Hematopoietic multipotent progenitor cell treated with erythropoietin and hydrocortisone succinate and interleukin-3 and kit ligand, for 4 days (in vitro differentiated cells): ENCODE measurements at places on chromosomes 4 and X.

DNA sequence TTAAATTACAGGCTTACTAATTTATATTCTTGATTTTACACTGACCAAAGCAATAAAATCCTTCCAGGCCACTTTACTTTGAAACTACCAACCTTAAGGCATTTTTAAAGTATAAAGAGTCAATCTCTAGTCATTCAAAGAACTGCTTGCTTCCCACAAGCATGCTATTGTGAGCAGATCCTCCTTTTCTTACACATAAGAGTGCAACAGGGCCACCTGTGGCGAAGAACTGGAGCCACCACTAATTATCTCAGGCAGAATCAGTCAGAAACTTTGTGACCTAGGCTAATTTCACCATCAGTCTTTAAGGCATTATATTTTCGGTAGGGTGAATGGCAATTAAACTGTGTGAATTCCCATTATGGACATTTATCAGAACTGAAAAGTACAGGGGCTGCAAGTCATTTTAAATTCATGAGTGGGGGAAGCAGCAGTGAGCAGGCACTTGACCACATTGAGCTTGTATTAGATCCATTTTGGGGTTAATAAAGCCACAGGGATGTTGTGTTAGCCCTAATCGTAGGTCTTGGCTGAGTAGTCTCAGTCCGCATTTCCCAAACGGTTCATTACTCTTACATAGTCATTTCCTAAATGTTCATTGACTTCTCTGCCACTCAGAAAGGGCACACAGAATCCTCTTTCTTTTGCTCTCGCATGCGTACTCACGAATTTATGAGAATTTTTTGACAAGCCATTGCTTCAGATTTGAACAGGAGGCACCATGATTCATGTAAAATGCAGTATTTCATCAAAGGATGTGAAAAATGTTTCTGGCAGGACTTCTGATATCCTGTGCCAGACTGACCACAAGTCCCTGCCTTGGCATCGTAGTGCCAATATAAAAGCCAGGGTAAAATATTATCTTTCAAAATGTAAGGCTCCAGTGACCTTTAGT, 39.8 kb downstream of the NPY2R start:
- DNase-seq, result no peak

- DNase-seq, result no peak
These were observed 39.5 kb upstream of the ZNF330 start for GRCh38 chr4:141180991-141181761.

DNA sequence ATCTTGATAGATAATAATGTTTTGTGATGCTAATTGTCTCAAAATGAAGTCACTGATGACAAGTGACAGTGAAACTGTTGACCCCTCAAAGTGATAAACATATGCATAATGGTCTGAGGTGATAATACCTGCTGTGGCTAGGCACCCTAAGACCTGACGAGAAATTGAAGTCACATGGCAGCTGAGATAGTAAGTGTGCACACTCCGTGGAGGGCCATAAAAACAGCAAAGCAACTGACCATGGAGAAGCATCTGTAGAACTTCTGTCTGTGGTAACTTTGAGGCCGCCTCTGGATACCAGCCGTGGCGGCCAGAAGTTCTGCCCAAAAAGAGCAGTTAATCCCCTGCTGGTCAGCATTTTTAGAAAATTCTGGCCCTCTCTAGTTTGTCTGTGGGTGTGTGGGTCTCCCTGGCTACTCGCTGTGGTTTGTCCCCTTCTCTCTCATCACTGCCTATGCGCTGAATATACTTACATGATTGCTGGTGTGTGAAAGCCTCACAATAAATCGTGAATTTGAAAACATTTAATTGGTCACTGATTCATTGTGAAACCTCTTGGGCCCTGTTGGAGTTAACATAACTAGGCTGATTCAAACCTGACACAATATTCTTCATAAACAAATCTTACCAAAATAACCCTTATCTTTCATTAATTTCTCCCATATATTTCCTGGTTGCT, 50.6 kb downstream of the CCDC149 start:
- no peak for DNase-seq

DNA sequence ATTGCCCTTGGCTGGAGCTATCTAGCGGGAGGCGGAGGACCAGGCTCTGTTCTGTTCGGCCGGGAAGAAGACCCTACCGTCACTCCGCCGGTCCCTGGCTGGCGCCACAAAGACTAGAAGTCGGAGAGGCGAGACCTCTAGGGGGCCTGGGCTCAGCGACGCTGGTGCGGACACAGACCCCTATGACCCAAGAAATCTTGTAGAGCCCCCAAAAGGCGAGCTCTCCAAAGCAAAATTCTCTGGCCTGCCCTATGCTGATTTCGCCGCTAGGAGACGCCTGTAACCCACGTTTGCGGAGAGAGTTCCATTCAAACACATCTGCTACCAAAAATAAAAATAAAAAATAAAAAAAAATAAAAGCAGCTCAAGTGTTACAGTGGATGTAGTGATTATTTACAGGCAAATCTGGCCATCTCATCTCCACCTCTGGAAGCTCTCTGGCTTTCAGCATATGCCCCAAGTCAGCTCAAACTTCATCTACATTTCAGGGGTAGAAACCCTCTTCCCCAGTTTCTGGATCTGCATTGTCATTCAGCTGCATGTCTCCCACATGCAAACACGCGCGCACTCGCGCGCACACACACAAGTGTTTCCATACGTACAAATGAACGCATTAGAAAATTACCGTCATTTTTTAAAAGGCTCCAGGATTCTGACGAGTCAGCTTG, 2.4 kb upstream of the PCDH10 start:
- DNase-seq, result peak; percentile 61

DNA sequence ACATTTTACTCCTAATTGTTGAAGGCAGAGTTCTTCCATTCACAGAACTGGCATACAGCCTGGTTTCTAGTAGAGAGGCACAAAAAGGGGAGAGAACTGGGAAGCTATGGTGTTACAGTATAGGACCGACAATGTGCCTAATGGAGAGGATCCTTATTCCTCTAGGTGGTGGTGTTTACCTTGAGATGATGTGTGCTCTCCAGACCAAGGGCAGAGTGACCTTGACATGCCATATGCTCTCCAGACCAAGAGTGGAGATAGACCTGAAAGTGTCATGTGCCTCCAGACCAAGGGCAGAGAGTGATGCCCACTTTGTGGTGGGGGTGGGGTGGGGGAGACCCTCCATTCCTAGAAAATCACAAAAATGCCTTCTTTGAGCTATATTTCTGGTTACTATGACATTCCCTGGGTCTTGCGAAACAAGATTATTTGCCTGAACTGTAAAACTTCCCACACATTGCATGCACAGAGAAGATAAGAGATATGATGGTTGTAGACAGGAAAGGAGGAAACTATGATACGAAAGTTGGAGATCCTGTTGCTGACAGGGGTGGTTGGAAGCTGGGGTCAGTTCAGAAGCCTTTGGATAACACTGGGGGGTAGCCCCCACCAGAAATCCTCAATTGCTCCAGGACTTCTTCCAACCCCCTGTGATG, 119.7 kb downstream of the TEX13C start:
- peak; percentile 61 for DNase-seq

DNA sequence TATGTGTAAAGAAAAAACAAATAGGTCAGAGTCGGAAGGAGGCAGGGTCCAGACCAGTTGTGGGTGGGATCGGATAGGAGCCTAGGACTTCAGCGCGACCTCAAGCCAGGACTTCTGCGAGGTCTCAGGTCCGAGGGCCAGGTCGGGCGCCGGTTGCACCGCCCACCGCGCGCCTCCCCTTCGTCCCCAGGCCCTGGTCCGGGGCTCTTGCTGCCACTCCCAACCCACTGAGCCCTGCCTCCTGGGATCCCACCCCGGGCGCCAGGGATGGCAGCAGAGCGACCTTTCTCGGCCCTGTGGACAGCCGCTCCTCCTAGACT, 12.3 kb downstream of the PITX2 start:
- DNase-seq, result no peak

DNA sequence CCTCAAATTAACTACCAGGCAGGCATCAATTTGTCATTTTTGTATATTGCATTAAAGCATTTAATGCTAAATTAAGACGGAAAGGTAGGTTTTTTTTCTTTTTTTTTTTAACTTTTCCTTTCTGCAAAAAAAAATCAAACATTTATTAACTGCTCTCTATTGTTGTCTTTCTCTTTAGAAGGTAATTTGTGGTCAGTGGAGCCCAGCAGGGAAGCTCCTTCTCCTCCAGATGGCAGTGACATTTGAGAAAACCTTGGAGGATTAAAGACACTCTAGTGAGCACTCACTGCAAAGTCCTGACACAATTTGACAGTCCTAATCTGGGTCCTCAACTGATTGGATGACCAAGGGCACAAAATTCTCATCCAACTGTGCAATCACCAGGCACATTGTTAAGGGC, 102.4 kb downstream of the SLIT2 start:
- no peak for DNase-seq

DNA sequence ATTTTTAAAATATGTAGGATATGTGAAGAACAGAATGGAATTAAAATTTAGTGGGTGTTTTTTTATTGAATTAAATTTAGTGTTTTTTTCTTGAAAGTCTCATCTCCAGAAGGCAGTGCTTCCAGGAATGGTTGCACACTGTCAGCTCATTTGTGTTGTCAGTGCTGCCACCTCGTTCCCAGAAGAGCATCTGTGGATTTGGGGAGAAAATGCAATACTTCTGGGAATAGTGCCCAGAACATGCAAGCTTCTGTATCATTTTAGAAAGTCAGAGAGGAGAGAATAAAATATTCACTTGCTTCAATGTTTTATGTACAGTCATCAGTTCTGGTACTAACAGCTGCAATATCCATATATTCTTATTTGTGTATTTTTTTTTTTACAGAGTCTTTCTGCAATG, 608.8 kb downstream of the PCDH7 start:
- no peak for DNase-seq

DNA sequence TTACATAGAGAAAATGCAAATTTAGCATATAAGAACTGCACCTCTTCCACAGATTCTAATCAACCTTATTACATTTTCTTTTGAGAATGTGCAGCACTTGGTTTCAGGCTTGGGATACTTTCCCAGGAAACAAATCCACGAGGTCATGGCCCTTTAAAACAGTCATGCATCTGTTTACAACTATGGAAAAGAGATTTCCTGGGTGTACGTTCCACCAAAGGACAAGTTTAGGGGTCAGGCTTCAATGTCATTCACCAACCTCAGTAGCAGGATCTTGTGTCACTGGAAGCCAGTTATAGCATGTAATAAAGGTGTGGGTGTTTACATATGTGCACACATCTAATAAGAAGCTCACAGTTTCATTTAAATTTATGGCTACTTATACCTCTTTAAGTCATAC, 30.7 kb downstream of the EREG start:
- DNase-seq, result no peak

DNA sequence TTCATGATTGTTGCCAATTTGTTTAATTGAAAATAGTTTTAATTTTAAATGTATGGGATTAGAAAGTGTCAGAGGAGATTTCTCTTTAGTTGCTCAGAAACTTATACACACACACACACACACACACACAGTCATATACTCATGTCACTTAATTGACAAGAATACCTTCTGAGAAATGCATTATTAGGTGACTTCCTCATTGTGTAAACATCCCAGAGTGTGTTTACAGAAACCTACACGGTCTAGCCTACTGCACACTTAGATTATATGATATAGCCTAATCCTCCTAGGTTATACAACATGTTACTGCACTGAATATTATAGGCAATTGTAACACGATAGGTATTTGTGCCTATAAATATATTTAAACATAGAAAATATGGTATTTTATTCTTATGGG, 1327.4 kb downstream of the FSTL5 start:
- DNase-seq, result no peak

DNA sequence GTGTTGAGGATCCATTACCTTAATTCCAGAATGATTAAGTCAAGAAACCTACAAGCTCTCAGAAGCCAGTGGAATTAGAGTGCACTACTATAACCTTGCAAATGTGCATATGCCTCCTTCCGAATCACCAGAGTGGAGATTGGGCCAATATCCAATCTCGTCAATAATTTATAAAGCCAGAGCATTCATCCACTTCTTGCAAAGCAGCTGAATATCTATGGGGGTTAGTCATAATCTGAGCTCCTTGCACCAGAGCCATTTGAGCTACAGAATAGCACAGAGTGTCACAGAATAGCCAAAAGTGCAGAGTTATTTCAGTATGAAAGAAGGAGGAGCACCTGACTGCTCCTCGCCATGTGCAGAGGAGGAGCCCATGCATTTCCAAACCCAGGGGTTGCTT, 69.2 kb upstream of the MTM1 start:
- DNase-seq, result no peak

DNA sequence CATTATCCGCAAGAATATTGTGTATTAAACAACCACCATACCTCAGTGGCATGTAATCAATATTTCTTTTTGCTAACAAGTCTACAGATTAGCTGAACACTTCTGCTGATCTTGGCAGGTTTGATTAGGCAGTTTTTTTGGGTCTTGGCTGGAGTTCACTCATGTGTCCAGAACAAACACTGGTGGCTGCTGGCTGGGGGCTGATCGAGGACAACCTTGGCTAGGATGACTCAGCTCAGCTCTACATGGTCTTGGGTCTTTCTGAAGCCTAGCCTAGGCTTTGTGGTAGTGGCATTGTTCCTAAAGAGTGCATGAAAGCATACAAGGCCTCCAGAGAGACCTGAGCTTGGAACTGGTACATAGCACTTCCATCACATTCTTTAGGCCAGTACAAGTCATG, 41.1 kb downstream of the PPEF1 start:
- no peak for DNase-seq

- DNase-seq, result no peak
These were observed 23.9 kb downstream of the CXXC4 start for GRCh38 chr4:104470770-104471169.

DNA sequence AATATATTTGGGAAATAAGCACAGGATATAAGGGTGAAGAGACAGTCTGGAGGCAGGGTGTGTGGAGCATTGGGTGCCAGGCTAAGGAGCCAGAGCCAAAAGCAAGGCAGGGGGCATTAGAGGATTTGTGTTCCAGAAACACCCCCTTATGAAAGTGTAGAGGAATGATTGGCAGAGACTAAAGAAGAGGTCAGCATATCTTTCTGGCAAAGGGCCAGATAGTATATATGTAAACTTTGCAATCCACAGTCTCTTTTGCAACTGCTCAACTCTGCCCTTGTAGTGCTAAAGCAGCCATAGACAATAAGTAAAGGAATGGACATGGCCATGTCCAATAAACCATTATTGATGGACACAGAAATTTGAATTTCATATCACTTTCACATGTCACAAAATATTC, 3.6 kb upstream of the SLC9A6 start:
- peak; percentile 39 for DNase-seq
